ENCODE measurements at places on chromosomes 5 and 9. TPM values are rescaled to one million over a fixed set of nuclear protein-coding genes. Genes with fewer than 3 reads are reported as not detected.
A peak's percentile ranks its signal among the peaks of the same experiment; 100 is the strongest.

DNA sequence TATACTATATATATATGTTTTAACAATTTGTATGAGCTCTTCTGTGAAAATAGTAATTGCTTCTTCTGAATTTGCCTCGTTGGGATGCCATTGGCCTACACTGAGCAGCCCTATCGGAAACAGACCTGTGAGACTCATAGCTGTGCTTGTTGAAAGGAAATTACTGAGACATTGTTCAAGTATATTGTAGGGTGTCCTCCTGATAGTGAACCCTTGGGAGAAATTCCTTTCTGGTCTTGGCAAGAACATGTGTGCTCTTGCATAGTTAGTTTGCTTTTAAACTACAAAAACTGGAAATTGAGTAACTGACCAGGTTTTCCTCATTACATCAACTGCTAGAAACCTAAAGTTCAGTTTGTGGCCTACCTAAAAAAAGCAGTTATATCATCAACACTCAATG, 160.9 kb downstream of the LURAP1L start:
- no peak for DNase-seq

DNA sequence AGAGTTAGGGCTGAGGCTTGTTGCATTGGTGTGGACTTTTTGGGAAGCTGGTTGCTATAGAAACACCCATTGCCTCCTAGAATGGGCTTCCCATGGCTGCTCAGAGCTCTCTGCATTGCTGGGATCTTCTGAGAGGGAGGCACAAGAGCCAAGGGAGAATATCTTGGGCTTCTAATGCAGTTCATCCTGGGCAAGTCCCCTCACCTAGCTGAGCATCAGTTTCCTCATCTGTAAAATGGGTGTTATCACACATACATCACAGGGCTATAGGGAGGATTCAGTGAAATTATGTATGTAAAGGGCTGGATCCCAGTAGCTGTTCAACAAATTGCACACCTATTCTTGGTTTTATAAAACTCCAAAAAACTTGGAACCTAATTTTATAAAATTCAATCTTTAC, 106.1 kb upstream of the ALDH1B1 start:
- DNase-seq, result no peak

DNA sequence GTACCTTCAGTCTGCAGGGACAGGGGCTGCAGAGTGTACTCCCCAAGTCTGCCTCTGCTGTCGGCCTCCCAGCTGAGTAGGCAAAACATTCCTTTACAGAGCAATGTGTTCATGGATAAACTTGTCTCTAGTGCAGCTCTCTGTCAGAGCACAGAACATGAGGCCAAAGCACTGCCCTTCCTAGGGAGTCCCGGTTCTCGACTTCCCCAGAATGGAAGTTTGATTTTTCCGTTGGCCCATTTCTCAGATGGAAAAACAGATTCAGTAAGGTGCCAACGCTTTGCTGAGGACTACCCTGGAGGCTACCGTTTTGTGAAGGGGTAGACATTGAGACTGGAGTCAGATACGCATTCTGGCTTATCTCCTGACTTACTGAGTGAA, 422 bp upstream of the TRIM32 start:
- peak; percentile 10 for DNase-seq

Gene PCDHB9
- not detected for total RNA-seq

DNA sequence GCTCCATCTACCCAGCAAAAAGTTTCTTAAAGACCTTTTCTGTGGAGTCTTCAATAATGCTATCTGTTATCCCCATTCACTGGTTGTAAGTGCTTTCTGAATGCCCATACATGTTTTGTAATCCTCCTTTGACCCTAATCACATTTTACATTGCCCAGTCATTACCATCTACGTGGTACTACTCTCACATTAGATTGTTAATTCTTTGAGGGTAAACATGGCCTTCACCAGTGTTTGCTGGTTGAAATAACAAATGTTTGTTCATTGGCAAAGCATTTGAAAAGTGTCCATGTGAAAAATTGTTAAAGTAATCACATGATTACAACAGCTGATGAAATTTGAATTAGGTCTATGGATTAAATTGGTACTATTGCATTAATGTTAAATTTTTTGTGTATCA, 31.8 kb downstream of the MEGF10 start:
- no peak for DNase-seq

DNA sequence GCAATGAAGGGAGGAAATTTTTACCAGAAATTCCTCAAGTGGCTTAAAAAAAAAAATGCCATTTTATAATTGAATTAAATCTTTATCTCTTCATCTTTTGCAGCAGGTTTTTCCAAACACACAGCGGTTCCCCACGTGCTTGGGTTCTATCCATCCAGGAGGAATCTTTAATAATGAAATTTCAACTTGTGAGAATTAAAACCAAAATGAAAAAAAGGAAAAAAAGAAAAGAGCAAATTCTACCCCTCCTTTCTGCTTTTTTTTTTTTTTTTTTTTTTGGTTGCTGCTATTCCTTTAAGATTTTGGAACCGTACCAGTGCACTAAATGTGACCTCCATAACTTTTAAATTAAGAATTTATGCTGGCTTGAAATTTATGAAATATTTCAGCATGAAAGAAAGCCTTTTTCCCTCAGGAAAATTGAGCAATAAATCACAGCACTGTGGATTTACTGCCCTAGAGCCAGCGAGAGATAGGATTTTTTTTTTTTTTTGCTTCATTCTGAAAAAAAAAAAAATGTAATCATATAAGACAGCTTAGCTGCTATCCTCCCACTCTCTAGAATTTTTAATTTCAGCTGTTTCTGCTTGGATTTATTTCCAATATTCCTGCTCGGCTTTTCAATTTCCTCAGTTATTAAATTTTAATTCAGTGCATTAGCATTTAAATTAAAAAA, 88.5 kb downstream of the ZNF618 start:
- no peak for DNase-seq

- DNase-seq, result no peak
Measured at GRCh38 chr5:150068071-150068470, 18.3 kb downstream of the CSF1R start.

DNA sequence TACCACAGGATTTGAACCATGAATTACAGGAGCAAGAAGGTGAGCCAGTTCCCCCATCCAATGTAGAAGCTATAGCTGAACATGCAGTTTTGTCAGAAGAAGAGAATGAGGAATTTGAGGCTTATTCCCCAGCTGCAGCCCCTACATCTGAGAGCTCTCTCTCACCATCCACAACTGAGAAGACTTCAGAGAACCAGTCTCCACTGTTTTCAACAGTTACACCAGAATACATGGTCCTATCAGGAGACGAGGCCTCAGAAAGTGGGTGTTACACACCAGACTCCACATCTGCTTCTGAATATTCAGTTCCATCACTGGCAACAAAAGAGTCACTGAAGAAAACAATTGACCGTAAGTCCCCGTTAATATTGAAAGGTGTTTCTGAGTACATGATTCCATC, 40.9 kb downstream of the CMYA5 start:
- no peak for DNase-seq

DNA sequence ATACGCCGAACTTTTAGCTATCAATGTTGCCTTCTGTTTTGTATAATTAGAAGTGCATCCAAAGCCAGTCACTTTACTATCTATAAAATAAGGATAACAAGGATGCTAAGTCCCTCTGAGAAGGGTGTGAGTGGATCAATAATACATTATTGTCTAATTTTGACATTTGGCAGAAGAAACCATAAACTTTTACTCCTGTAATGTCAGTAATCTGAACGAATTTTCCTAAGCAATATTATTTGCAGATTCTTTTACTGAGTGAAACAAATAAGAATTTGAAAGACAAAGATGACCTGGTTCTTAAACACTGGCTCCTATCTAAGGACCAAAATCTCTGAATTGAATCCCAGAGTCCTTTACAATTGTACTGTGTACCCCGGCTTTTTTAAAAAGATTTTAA, 126.6 kb upstream of the TMEM161B start:
- DNase-seq, result no peak

Gene GRIN3A
- not detected for total RNA-seq

GRCh38 chr9:78778861-78779374, 482.0 kb downstream of the PSAT1 start:
- no peak for DNase-seq

DNA sequence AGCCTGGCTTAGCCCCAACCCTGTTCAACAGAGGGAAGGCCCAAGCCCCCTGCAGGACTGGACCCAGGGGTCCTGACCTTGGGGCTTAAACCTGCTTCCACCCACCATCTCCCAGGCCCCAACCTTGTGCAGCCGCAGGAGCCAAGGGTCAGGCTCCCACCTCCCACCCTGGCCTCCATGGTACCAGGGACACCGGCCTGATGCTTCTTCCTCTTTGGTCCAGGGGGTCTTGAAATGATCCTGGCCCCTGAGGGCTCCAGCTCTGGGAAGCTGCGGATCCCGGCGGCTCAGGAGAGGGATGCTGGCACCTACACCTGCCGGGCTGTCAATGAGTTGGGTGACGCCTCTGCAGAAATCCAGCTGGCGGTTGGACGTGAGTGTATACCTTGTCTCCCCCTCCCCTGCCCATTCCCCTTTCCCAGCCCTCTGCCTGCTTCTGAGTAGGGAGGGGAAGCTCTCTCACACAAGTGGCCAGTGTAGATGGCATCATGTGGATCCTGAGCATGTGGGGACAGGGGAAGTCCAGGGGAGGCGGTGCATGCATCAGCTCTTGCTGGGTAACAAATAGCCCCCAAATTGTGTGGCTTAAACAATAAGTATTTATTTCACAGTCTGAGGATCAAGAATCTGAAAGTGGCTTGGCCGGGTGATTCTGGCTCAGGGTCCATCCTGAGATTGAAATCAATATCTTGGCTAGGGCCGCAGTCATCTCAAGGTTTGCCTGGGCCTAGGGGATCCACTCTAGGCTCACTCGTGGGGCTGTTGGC, 44.3 kb downstream of the HMCN2 start:
- no peak for DNase-seq

- DNase-seq, result no peak
Measured at GRCh38 chr9:89313842-89314241, 2.8 kb downstream of the CKS2 start.

Gene TRIP13
- total RNA-seq, result 42.5 TPM

Gene LRRC19
- total RNA-seq, result not detected

Gene PCDHB16
- 0.07 TPM for total RNA-seq

GRCh38 chr5:131254741-131255140, 9.1 kb upstream of the CDC42SE2 start:
- DNase-seq, result no peak

DNA sequence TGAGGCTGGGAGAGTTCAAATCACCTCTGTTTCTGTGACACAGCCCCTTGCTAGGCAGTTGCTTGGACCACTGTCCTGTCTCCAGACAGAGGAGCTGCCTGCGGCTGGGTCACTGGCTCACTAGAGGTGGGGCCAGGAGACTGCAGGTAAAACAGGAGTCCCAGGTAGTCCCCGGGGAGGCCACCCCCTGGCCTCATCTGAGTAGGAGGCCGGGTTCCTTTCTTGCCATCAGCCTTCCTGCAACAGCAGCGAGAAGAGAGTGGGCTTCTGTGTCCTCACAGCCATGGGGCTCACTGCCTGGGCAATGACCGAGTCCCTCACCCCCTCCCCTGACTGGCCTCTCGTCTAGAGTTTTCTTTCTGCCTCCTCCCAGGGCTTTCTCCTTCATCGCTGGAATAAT, 197.5 kb downstream of the CDK5RAP2 start:
- no peak for DNase-seq

DNA sequence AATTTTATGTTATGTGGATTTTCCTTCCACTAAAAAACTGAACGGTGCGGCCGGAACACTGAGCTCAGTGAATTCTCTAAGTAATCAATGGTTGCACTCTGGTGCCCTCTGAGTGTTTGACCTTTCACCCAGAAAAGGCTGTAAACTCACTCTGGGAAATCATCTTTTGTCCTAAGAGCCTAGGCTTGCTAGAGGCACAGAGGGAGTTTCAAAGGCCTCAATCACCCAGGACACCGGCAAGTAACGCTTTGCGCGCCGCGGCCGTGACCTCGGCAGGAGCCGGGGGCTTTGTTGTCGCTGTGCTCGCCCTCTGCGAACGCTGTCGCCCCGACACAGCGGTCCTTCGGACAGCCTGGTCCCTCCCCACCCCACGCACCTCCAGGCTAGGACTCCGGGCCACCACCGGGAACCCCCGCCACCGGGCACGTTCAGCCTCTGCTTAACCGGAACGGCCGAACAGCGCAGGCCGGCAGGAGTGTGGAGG, 703 bp downstream of the ISCA1 start:
- DNase-seq, result no peak

DNA sequence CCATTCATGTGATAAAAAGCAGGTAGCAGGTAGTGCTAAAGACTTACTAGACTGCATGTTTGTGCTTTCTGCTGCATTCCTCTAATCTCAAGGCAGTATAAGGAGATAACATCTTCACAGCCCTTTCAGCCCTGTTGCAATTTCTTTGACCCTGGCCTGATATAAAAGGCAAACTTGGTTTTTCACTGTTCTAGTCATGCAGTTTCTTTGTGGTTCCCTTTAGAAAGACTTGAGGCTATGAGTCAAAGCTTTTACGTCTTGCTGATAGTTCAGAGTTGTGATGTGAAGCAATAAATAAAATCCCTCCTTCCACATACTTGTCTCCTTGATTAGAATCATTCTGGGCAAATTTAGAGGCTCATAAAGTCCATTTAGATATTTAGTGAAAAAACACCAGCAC, 88.6 kb upstream of the CDKN2B start:
- no peak for DNase-seq

DNA sequence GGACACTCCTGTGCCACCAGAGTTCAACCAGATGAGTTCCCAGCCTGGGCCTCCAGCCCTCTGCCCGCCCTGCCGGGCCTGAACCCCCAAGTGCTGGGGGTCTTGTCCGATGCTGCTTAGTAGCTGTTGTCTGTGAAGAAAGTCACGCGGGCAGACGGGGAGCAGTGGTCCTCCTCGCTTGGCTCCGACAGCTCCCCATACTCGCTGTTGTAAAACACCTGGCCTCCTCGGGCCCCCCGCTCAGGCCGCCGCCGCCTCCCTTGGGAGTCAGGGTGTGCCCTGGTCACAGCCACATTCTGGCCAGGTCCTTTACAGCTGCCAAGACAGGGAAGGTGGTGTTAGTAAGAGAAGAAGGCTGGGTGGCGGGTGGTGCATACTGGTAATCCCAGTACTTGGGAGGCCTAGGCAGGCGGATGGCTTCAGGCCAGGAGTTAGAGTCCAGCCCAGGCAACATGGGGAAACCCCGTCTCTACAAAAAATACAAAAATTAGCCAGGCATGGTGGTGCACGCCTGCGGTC, 11.8 kb upstream of the SCGB3A1 start:
- DNase-seq, result no peak

Gene CETN3
- total RNA-seq, result 38.5 TPM

Gene C1QTNF3
- total RNA-seq, result 4.4 TPM

DNA sequence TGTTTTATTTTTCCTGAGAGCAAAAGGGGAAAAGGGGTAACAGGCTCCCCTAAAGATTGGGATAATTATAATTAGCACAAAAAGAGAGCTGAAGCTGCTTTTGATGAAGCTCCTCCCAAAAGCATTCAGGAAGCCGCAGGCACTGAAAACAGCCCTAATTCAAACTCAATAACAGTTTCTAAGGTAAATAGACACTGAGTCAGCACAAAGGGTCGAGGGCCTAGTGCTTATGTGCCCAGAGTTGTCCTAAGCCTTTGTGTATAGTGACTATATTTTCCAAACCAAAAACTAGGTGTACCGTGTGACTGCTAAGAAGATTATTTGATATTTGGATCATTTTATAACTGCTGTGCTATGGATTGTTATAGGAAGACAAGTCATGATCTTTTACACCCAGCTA, 67.7 kb downstream of the HMHB1 start:
- no peak for DNase-seq

Gene HSPB3
- 0.54 TPM for total RNA-seq

Data from Caco-2 (cell line).